ENCODE measurements at places on chromosomes 13 and 19. TPM values are rescaled to one million over a fixed set of nuclear protein-coding genes. Genes with fewer than 3 reads are reported as not detected.

- peak; percentile 59 for DNase-seq
- H3K4me3 ChIP-seq = no peak overlapping the region
- H3K27ac ChIP-seq = no peak overlapping the region
- no peaks in the 10 kb centered on the region for H3K36me3 ChIP-seq
- no peaks in the 10 kb centered on the region for H3K27me3 ChIP-seq
Observed at GRCh38 chr13:22278336-22278929, 607.6 kb downstream of the FGF9 start.

- H3K36me3 ChIP-seq = peaks cover 5% of the 10 kb centered on the region
- peaks cover 14% of the 10 kb centered on the region for H3K27me3 ChIP-seq
- peaks cover 20% of the 10 kb centered on the region for H3K4me1 ChIP-seq
- no peak for DNase-seq
- H3K4me3 ChIP-seq = no peak overlapping the region
Observed at GRCh38 chr19:8639821-8640401, 9.5 kb downstream of the NFILZ start.

- no peak overlapping the region for H3K27ac ChIP-seq
Observed at GRCh38 chr19:45293682-45294081, 29.0 kb downstream of the CKM start.

DNA sequence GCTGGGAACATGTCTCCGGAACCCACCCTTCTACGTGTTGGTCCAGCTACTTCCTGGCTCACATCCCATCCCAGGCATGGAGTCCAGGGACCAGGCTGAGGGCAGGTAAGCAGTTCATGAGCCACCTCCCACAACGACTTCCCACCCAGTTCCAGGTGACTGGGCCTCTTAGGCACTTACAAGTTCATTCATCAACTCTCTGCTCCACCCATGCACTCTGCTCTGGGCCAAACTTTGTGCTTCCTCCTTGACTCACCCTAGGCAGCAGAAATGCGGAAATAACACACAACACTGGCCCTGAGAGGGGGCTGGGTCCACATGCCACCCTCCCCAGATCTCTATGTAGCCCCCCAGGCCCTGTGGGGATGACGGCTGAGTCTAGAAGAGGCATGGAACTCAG, 20.5 kb downstream of the IQCN start:
- H3K27ac ChIP-seq = peak overlapping the region; percentile 46
- peaks cover 21% of the 10 kb centered on the region for H3K4me1 ChIP-seq
- no peaks in the 10 kb centered on the region for H3K27me3 ChIP-seq
- DNase-seq = peak; percentile 58
- H3K36me3 ChIP-seq = no peaks in the 10 kb centered on the region
- H3K4me3 ChIP-seq = peak overlapping the region; percentile 16

DNA sequence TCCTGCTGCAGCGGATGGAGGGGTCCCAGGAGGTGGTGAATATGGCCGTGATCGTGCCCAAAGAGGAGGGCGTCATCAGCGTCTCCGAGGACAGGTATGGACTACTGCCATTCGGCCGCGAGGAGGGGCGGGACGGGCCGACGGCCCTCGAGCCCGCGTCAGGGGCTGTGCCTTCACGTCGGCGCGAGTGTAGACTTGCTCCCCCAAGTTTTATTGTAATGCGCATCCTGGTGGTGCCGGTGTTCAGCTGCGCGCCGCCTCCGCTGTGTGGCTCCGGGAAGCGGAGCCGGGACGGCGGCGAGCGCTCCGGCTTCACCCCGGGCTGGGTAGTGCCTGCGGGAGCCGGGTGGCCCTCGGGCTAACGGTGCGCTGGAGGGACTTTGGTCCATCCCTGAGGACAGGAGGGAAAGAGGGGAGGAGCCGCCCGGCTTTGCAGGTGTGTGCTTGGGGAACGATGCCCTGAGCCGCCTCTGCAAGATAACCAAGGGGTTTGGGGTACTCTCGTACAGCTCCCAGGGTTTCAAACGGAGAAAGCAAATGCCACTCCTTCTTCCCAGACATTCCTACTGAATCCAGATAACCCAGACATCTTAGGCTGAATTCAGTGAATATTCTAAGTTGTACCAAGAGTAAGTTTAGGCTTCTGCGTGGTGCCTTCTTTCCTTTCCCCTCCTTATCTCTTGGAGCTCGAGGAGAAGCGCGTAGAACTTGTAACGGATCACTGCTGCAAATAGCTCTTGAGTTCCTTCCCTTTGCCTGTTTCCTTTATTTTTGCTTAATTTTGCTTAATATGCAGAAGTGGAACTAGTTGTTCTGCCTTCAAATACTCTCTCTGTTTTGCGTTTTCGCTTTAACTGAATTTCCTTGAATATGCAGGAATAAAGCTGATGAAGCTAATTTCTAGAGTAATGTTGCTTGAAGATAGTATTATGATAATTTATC, 740 bp downstream of the WDFY2 start:
- H3K4me1 ChIP-seq = peaks cover 13% of the 10 kb centered on the region
- peak overlapping the region; percentile 84 for H3K4me3 ChIP-seq
- H3K27me3 ChIP-seq = no peaks in the 10 kb centered on the region
- H3K36me3 ChIP-seq = peaks cover 19% of the 10 kb centered on the region
- peak overlapping the region; percentile 60 for H3K27ac ChIP-seq

- H3K36me3 ChIP-seq = no peaks in the 10 kb centered on the region
- DNase-seq = no peak
- no peaks in the 10 kb centered on the region for H3K4me1 ChIP-seq
- H3K4me3 ChIP-seq = no peak overlapping the region
Observed at GRCh38 chr13:106344342-106344741, 191.1 kb downstream of the EFNB2 start.

SLC5A5 gene
- not detected for total RNA-seq

- no peak overlapping the region for H3K27ac ChIP-seq
- peak; percentile 13 for DNase-seq
- H3K36me3 ChIP-seq = no peaks in the 10 kb centered on the region
- H3K4me3 ChIP-seq = peak overlapping the region; percentile 70
- H3K4me1 ChIP-seq = no peaks in the 10 kb centered on the region
Observed at GRCh38 chr13:22915442-22916082, 265.2 kb upstream of the SGCG start.

DNA sequence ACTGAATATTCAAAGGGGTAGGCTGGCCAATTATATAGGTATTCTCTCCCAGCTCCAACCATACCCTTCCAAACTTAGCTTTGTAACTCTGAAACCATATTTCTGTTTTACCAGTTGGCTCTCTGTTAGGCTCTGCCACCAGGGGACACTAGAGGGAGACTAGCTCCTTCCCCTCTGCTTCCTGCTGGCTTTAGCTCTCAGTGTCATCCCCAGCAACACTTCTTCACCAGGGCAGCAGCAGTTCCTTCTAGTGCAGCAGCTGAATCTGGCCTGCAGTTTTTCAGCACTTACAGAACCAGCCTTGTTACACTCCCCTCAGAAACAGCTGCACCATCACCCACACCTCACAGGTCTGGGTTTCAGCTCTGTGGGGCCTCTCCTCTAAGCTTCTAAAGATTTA, 51.0 kb upstream of the DOCK9 start:
- H3K36me3 ChIP-seq = no peaks in the 10 kb centered on the region
- H3K4me3 ChIP-seq = no peak overlapping the region
- no peaks in the 10 kb centered on the region for H3K27me3 ChIP-seq
- no peak for DNase-seq
- peaks cover 1% of the 10 kb centered on the region for H3K4me1 ChIP-seq

IFT88 gene
- 13.6 TPM for total RNA-seq

CACNG7 gene
- not detected for total RNA-seq

- peaks cover 38% of the 10 kb centered on the region for H3K36me3 ChIP-seq
- no peak overlapping the region for H3K27ac ChIP-seq
- peak; percentile 32 for DNase-seq
- H3K4me1 ChIP-seq = peaks cover 10% of the 10 kb centered on the region
- H3K27me3 ChIP-seq = no peaks in the 10 kb centered on the region
Observed at GRCh38 chr19:1065606-1066109, 1.3 kb upstream of the ARHGAP45 start.

GRCh38 chr13:79406597-79406908, 498 bp upstream of the RBM26 start:
- H3K36me3 ChIP-seq = peaks cover 8% of the 10 kb centered on the region
- H3K4me1 ChIP-seq = peaks cover 23% of the 10 kb centered on the region
- no peaks in the 10 kb centered on the region for H3K27me3 ChIP-seq
- no peak overlapping the region for H3K27ac ChIP-seq

- peak; percentile 80 for DNase-seq
- no peak overlapping the region for H3K27ac ChIP-seq
- H3K36me3 ChIP-seq = peaks cover 5% of the 10 kb centered on the region
- H3K4me1 ChIP-seq = peaks cover 15% of the 10 kb centered on the region
- H3K4me3 ChIP-seq = no peak overlapping the region
Observed at GRCh38 chr19:48351341-48351752, 12.4 kb downstream of the TMEM143 start.

GRCh38 chr13:42495751-42496150, 78.2 kb upstream of the TNFSF11 start:
- DNase-seq = no peak
- H3K4me1 ChIP-seq = peaks cover 18% of the 10 kb centered on the region
- no peaks in the 10 kb centered on the region for H3K27me3 ChIP-seq
- no peak overlapping the region for H3K4me3 ChIP-seq
- H3K36me3 ChIP-seq = peaks cover 4% of the 10 kb centered on the region
- H3K27ac ChIP-seq = peak overlapping the region; percentile 43

- DNase-seq = peak; percentile 88
- no peaks in the 10 kb centered on the region for H3K36me3 ChIP-seq
- no peak overlapping the region for H3K27ac ChIP-seq
Observed at GRCh38 chr19:42606660-42607351, 12.1 kb upstream of the CEACAM8 start.

RNU6-9 gene
- total RNA-seq = not detected

GRCh38 chr13:83995930-83996329, 113.7 kb upstream of the SLITRK1 start:
- no peak for DNase-seq
- no peaks in the 10 kb centered on the region for H3K36me3 ChIP-seq
- H3K4me3 ChIP-seq = no peak overlapping the region

- no peak overlapping the region for H3K27ac ChIP-seq
- DNase-seq = no peak
- H3K4me3 ChIP-seq = no peak overlapping the region
- H3K36me3 ChIP-seq = no peaks in the 10 kb centered on the region
- no peaks in the 10 kb centered on the region for H3K27me3 ChIP-seq
- no peaks in the 10 kb centered on the region for H3K4me1 ChIP-seq
Observed at GRCh38 chr19:31962561-31962996, 382.8 kb upstream of the ZNF507 start.

DNA sequence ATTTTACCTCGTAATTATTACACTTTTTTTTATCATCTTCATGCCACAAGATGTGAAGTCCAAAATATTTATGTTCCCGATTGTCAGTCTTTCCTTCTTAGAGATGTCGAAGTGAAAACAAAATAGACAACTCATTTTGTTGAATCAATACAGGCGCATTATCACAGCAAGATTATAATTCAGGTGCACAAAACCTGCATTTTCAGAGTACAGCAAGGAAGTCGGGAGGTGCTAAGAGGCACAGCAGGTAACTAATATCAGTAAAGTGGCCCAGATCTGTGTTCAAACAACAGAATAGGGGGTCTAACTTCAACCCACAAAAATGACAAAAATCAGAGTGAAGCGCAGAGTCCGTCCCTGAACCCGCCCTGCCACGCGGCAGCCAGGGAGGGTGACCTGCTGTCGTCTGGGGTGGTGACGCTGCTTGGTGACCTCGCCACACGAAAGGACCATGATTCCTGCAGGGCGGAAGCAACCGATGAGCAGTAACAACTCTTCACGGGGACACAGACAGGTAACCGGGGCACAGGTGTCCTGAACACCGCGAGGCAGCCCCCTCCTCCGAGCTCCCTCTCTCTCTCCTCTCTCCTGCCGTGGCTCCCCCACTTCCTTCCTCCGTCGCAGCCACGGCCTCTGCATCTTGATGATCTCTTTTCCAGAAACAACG, 50.9 kb upstream of the SPACA7 start:
- no peaks in the 10 kb centered on the region for H3K36me3 ChIP-seq
- H3K4me1 ChIP-seq = no peaks in the 10 kb centered on the region
- H3K27ac ChIP-seq = no peak overlapping the region
- no peak for DNase-seq
- no peak overlapping the region for H3K4me3 ChIP-seq

GRCh38 chr13:60494296-60494695, 97.3 kb downstream of the TDRD3 start:
- no peak overlapping the region for H3K27ac ChIP-seq
- no peak for DNase-seq
- H3K4me3 ChIP-seq = no peak overlapping the region
- H3K4me1 ChIP-seq = no peaks in the 10 kb centered on the region
- no peaks in the 10 kb centered on the region for H3K27me3 ChIP-seq
- H3K36me3 ChIP-seq = no peaks in the 10 kb centered on the region

GRCh38 chr13:30851697-30852096, 54.4 kb upstream of the MEDAG start:
- no peak for DNase-seq
- H3K4me1 ChIP-seq = no peaks in the 10 kb centered on the region
- no peak overlapping the region for H3K4me3 ChIP-seq
- H3K27ac ChIP-seq = no peak overlapping the region

ZIC2 gene
- 3.5 TPM for total RNA-seq

DNA sequence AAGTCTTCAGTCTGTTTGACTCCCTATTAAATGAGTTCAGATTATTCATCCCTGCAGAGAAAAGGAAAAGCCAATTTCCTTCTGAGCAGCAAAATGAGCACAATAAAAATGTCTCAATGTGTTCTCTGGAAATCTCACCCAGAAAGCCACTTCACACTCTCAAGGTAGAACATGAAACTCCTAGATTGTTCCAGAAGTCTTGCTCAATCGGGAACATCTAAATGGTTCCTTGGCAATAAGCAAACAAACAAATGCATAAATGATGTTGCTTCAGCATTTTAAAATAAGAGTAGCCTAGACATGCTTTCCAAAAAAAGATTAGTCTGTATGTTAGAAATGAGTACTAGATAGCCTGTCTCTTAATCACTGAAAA, 59.7 kb upstream of the TNFRSF19 start:
- no peaks in the 10 kb centered on the region for H3K36me3 ChIP-seq
- no peak overlapping the region for H3K27ac ChIP-seq
- no peak for DNase-seq
- no peaks in the 10 kb centered on the region for H3K27me3 ChIP-seq
- no peak overlapping the region for H3K4me3 ChIP-seq

MEDAG gene
- 1.6 TPM for total RNA-seq

DNA sequence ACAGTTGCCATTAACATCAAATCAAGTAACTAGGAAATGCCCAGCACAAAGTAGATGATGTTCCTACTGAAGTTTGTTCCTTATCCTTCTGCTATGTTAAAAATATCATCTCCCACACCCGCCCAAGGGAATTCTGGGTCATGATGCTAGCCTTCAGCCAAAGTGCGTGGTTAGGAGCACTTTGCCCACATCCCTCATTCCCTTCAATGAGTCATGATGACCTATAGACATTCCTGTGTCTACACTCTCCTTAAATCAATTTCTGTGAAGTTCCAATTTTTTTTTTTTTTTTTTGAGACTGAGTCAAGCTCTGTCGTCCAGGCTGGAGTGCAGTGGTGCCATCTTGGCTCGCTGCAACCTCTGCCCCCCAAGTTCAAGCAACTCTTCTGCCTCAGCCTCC, 17.0 kb downstream of the RXFP2 start:
- no peak overlapping the region for H3K27ac ChIP-seq
- H3K36me3 ChIP-seq = no peaks in the 10 kb centered on the region
- no peak for DNase-seq
- H3K27me3 ChIP-seq = peaks cover 25% of the 10 kb centered on the region
- H3K4me1 ChIP-seq = no peaks in the 10 kb centered on the region

DNA sequence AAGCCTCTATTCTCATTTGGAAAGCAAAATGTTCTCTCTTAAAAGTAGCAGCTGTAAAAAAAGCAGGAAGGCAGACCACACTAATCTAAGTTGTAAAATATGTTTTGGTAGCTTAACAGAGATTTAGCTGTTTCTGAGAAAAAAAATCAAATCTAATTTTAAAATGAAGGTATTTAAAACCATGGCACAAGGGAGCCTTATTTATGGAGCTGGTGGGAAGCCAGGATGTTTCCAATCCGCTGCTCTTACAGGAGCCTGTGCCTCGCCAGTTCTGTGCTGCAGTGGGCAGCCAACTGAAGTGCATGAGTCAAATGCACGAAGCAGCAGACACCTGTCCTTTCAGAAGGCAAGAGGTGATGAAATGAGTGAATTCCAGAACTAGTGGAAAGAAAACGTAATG, 28.2 kb downstream of the GPC6 start:
- no peak for DNase-seq
- no peak overlapping the region for H3K4me3 ChIP-seq
- no peaks in the 10 kb centered on the region for H3K4me1 ChIP-seq
- H3K27me3 ChIP-seq = no peaks in the 10 kb centered on the region
